ENCODE measurements at places on chromosomes 1 and 21.
A peak's percentile ranks its signal among the peaks of the same experiment; 100 is the strongest.

DNA sequence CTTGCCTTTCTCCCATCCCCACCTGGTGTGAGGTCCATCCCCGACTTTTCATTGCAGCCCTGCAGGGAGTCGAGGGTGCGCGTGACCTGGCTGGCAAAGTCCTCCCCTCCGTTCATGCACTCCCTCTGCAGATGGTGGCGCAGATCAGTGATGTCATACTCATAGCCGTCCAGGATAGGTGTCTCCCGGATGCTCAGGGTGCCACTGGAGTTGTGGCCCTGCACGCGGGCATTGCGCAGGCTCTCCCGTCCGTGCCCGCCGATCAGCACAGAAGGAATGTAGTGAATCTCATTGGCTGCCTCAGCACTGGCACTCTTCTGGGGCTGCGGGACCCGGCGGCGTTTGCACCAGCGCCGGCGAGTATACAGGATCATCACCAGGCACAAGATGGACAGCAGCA, 132.1 kb downstream of the ASTN1 start:
- no peak for DNase-seq

GRCh38 chr1:169363046-169363730, 4.4 kb downstream of the NME7 start:
- no peak for DNase-seq

- no peak for DNase-seq
Measured at GRCh38 chr1:91501971-91502671, 1.5 kb downstream of the CDC7 start.

DNA sequence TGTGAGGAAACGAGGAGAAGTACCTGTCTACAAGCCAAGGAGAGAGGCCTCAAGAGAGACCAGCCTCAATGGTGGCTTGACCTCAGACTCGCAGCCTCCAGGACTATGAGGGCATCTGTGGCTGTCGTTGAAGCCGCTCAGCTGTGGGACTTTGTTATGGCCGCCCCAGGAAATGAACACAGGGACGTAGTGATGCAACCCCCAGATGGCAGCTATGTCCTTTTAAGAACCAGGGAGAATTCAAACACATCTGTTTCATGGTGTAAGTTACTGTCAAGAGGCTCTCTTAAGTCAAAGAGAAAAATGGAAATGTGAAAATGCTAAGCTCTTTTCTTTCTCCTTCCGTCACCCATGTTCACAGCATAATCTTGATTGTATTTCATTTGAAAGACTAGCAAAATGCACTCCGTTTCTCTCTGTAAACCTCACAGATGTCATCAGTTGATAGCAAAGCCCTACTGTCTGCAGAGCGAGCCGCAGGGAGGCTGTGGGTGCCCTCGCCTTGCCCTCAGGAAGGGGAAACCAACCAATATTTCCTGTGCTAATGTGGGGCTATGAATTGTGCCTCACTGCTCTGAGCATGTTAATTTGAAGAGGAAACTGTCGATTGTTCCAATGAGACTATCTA, 21.3 kb downstream of the UBASH3A start:
- DNase-seq: no peak

- DNase-seq: peak; percentile 95
Measured at GRCh38 chr1:7401814-7402547, 369.1 kb upstream of the VAMP3 start.
